ENCODE measurements at places on chromosomes 5 and 9.

GRCh38 chr5:127307868-127308267 lies 17.3 kb downstream of the MEGF10 start:
- no peak for DNase-seq

DNA sequence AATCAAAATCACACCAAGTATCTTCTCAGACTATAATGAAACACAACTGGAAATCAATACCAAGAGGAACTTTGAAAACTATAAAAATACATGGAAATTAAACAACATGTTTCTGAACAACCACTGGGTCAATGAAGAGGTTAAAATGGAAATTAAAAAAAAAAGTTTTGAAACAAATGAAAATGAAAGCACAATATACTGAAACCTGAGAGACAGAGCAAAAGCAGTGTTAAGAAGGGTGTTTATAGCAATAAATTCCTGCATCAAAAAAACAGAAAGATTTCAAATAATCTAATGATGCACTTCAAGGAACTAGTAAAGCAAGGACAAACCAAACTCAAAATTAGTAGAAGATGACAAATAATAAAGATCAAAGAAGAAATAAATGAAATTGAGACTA lies 92.0 kb downstream of the TMEM232 start:
- no peak for DNase-seq

- no peak for DNase-seq
These were observed 173.0 kb upstream of the PDE4D start for GRCh38 chr5:60066502-60066901.

- no peak for DNase-seq
These were observed 17.5 kb upstream of the PHF19 start for GRCh38 chr9:120894321-120895148.

GRCh38 chr5:610744-611730 lies 1.1 kb upstream of the CEP72 start:
- no peak for DNase-seq

DNA sequence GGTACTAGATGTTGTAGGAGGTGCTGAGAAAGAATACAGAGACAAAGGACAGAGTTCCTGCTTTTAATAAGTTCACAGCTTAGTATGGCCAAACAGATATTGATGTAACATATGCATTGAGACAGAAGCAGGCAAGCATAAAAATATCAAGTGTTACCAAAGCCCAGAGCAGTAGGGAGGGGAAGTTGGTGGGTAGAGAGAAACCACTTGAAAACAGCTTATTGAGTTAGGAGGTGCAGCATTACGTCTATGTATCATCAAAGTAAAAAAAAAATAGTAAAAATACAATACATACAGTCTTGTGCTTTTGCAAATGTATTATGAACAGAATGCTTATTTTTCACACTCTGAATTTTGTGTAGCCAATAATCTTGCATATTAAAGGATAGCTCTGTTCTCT lies 441.8 kb upstream of the SGCD start:
- DNase-seq: peak; percentile 17

DNA sequence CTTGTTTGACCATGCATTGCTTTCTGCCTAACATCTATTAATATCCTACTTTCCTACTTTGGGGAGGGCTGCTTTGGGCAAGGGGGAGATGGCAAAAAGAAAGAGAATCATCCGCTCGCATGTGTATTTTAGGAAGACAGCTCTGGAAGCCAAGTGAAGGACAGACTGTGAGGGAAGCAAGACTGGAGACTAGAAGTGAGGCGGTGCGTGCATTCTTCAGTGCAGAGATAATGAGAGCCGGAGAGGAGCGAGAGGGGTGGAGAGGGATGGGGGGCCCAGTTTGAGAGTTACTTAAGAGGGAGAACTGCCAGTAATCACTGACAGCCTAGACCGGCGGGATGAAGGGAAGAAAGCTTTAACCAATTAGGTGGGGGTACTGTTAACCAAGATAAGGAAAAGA lies 151.7 kb upstream of the RAPGEF1 start:
- no peak for DNase-seq

GRCh38 chr9:134959126-134959970 lies 41.6 kb upstream of the FCN1 start:
- no peak for DNase-seq

DNA sequence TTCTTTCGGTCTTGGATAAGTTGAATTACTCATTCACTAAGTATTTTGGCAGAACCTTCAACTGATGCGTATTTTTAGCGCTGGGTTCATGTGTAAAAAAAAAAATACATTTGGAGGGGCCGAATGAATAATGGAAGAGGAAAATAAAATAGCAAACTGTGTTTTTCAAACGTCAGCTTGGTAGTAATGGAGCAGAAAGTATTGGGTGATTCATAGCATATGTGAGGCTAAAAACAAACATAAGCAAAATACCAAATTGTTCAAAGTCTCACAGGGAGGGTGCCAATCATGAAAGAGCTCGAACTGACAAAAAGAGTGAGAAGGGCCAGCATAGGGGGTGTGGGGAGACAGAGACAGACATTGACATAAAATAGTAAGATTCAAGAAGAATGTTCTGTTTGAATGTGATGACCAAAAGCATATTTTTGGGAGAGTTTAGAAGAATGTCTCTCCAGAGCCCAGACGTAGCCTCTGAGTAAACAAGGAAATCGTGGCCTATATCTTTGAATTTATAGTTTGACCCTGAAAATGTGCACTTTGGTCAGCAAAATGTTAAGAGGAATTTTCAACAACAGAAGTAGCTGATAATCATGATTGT lies 174.9 kb upstream of the HMHB1 start:
- DNase-seq: no peak

DNA sequence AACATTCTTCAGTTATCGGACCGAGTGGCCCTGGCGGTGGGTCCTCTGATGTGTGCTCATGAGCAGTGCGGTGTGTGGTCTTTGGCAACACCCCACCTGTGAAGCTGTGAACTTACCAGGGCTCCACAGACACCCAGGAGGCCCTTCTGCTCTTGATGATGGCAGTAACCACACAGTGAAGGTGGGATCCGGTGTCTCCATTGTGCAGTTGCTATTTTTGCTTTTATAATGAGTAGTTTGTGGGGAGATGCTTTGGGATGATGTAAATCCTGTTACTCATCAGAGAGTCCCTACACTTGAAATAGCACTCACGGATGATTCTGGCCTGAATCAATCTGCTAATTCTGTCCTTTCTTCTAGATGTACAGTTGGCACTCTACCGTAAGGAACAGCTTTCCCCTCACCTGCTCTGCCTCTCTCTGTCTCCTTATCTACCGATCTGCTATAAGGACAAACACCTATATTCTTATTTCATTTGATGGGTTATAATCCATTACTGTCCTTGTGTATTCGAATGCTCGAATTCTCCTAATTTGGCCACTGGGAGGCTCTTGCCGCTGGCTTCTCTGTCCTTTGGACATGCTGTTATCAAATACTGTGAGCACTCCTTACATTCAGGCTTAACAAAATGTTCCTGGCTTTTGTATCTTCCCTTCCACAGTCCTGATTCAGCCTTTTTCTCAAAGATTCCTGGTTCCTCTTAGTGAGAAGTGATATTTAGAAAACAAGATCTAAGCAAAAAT lies 20.2 kb downstream of the ATPSCKMT start:
- no peak for DNase-seq

DNA sequence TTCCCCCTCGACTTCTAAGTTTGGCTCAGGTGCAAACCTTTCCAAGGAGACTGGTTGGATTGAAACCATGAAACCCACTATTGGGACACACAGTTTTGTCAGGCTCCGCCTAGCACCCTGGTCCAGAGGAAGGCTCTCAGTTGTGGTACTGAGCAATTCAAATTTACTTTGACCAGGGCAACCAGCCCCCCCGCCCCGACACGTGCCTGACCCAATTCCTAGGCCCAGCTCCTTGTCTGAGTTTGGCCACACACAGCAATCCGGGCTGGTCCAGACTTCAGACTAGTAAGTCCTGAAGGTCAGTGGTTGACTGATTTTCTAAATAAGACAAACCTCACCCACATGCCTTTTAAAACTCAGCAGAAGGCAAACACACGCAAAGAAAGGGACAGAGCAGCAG lies 132.7 kb downstream of the SLC12A2 start:
- no peak for DNase-seq

- no peak for DNase-seq
These were observed 762.8 kb upstream of the GRAMD2B start for GRCh38 chr5:125660231-125660895.

DNA sequence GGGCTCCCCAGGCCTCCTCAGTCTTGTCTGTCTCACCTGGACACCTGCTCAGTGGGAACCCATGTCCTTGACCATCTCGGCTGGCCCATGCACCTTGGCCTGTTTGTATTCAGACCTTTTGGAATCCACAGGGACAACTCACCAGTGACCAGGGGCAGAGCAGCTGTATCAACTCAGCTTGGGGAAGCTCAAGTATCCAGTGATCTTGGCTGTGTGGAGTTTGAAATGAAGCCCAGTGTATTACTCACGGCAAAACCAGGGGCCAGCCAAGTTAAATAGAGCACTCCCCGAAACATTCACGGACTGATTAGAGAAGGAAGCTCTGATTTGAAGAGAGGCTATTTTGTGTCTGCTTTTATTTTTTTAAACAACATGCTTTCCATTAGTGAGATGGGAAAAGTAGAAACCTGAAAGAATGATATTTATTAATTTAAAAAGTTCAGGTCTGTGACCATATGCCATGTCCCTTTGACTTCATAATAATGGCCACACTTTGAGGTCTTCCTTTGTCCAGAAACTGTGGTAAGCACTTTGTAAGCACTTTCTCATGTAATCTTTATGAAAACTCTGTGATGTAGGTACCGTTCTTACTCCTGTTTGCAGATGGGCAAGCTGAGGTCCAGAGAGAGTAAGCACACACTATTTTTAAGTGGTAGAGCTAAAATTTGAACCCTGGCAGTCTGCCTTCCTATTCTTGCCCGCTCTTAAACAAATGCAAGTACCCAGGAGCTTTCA lies 656.5 kb downstream of the BNC2 start:
- no peak for DNase-seq

- DNase-seq: no peak
These were observed 31.0 kb upstream of the B4GALT1 start for GRCh38 chr9:33198165-33198564.

- DNase-seq: peak; percentile 64
These were observed 123.6 kb downstream of the PALM2AKAP2 start for GRCh38 chr9:109903515-109904138.

GRCh38 chr5:156505101-156505500 lies 178.1 kb downstream of the SGCD start:
- no peak for DNase-seq

DNA sequence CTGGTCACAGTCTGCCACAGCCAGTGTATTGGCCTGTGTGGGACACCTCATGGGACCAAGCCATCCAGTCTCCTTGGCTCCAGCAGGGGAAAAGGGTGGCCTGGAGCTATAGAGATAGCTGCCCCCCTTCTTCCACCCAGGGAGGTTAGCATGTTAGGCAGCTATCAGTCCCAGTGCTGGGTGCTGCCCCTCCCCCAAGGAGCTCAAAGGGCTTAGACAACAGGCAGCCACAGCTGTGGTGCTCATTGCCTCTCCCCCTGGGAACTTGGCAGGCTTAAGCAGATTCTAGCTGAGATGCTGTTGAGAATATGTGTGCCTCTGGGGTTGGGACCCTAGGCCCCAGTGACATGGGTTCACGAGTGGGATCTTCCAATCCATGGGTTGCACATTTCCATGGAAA lies 226.0 kb upstream of the PTGER4 start:
- no peak for DNase-seq

DNA sequence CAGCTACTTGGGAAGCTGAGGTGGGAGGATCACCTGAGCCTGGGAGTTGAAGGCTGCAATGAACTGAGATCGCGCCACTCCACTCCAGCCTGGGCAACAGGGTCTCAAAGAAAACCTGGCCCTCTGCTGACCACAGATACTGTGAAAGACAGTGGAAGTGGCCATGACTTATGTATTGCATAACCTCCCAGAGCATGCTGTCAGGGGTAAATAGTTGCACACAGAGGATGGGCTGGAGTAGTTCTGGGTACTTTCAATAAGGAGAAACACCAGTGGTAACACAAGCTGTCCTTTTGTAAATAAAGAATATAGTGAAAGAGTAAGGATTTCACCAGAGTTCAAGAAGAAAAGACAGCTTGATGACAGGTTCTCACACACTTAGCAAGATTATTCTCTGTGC lies 1.8 kb downstream of the ACER2 start:
- no peak for DNase-seq

DNA sequence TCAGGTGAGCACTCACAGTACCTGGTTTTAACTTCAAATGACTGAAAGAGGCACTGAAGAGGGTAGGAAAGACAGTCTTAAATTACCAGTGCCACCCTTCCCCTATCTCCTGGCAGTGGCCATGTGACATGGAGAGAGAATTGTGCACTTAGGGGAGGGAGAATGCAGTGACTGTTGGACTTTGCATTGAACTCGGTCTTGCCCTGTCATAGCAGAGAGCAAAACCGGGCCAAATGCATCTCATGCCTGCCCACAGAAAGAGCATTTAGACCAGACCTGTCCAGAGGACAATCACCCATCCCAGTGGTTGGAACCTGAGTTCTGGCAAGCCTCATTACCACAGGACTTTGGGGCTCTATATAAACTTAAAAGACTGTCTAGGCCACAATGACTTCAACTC lies 211.8 kb upstream of the SH3GL2 start:
- no peak for DNase-seq

- DNase-seq: no peak
These were observed 56.4 kb downstream of the PFDN1 start for GRCh38 chr5:140246378-140247122.

DNA sequence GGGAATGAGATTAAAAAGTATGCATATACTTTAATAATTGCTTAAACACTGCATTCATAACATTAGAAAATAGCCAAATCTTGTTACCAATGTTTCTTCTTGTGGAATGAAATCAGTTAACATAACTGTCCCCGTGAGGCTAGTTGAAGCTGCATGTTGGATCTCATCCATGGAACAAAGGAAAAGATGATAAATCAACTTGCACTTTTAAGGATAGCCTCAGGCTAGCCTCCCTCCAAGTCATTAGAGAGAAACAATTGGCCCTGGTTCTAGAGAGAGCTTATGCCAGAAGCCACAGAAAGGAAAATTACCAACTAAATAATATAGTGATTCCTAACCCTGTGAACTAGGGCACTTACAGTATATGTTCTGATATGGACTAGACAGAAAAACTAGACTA lies 66.9 kb downstream of the GRIN3A start:
- DNase-seq: no peak

DNA sequence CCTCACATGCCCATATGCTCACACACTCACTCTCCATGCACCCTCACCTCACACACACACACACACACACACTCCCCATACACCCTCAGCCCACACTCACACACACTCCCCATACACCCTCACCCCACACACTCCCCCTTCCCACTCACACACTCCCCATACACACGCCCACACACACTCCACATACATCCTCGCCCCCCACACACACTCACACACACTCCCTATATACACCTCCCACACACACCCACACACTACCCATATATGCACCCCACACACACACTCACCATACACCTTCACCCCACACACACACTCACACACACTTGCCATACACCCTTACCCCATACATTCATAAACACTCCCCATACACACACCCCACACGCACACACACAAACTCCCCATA lies 550.7 kb upstream of the DAP start:
- DNase-seq: no peak

Data from CD4-positive, alpha-beta T cell treated with Interleukin-2 at 100 ng/mL for 4 hours (primary cell).